ENCODE measurements at places on chromosomes 6 and 20. TPM values are rescaled to one million over a fixed set of nuclear protein-coding genes. Genes with fewer than 3 reads are reported as not detected.

The KIF6 gene
- not detected for total RNA-seq

DNA sequence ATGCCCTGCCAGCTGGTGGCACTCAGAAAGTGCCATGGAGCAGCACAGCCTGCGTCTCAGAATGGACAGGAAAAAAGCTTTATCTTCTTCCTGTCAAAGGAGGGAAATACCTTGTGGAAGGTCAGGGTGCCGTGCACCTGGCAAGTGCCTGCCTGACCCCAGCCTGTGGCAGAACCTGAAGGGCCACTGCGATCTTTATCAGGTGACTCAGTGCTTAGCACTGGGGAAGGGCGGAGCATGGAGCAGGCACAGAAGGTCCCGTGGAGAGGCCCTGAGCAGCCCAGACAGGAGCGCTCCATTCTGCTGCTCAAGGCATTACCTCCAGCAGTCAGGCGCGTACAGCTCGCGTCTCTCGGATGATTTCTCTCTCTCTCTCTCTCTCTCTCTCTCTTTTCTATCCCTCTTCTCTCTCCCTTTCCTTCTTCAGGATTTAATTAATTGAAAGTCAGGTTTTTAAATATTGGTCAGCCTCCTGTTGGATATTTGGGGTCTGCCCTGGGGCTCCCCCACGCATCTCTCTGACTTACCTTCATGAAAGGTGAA, 31.7 kb downstream of the FOXC1 start:
- no peaks in the 10 kb centered on the region for H3K27me3 ChIP-seq
- no peak for DNase-seq
- no peaks in the 10 kb centered on the region for H3K4me1 ChIP-seq
- H3K36me3 ChIP-seq = no peaks in the 10 kb centered on the region
- no peak overlapping the region for H3K4me3 ChIP-seq
- H3K27ac ChIP-seq = no peak overlapping the region

The CHMP4B gene
- 78.3 TPM for total RNA-seq

DNA sequence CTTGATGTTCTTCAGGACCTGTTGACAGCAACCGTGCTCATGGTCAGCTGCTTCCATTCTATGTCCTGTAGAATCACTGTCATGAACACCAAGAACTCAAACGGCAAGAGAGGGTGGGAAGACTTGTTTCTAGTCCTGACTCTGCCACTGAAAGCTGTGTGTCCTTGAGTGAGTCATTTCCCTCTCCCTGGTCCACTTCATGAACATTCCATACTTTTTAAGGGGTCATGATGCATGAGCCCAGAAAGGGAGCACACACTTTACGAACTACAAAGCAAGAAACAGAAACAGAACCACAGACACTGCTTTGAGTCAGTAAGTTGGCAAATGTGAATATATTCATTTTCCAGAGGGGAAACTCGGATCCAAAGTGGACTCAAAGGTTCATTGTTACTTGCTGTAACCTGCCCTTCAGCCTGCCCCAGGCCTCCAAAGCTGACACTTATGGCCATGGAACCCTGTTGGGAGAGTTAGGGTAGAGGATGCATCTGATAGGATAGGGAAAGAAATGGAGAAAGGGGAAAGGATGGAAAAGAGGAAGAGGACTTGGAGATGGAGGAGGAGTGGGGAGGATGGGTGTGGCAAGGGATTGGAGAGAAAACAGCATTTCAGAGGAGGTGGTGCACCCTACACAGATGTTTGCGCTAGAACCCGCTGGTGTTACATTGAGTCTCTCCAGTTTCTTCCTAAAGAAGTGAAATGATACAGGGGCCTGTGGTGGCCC, 129.8 kb downstream of the FOXO3 start:
- H3K4me3 ChIP-seq = no peak overlapping the region
- peaks cover 5% of the 10 kb centered on the region for H3K36me3 ChIP-seq
- DNase-seq = no peak
- H3K27me3 ChIP-seq = no peaks in the 10 kb centered on the region
- H3K27ac ChIP-seq = no peak overlapping the region

The RIPPLY2 gene
- total RNA-seq = not detected

The LATS1 gene
- total RNA-seq = 29.7 TPM

The PROCR gene
- 2.7 TPM for total RNA-seq

The PRDM1 gene
- 88.2 TPM for total RNA-seq
